ENCODE measurements at places on chromosomes 7 and 10.

DNA sequence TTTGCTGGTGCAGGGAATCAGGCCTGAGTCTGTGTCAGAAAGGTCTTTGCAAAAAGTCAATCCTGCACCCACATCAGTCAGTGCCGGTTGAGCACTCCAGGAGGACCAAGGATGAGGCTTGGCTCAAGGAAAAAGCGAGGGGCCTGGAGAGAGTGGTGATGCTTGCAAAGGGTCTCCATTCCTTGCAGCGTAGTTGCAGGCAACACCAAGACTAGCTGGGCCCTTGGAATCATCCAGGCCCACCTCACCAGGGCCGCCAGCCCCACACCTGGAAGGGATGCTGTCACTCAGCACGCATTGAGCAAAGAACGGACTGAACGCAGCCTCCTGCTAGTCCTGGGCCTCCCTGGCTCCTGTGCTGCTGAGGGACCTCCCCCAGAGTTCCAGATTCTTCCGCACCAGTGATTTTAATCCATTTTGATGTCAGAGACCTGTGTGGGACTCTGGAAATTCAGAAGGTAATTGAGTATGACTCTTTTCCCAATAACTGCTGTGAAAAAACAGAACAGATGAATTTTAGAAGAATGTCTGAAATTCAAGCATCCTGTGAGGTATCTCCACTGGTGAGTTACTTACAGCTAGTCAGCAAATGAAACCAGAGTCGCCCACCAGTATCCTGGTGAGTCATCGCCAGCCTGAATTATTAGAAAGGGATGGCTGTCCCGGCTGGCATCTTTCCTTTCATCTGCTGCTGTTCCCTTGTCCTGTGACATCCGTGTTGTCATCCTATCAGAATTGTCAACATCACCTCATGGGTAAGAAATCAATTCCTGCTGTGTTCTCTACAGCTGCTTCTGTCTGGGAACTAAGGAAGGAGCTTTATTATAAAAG, 150.8 kb upstream of the NPS start:
- DNase-seq = no peak

GRCh38 chr10:72812753-72813430, 80.6 kb upstream of the OIT3 start:
- no peak for DNase-seq

- DNase-seq = no peak
These were observed 170.8 kb downstream of the BBS9 start for GRCh38 chr7:33300131-33300530.

- no peak for DNase-seq
These were observed 3.2 kb upstream of the VSIR start for GRCh38 chr10:71776481-71776925.

DNA sequence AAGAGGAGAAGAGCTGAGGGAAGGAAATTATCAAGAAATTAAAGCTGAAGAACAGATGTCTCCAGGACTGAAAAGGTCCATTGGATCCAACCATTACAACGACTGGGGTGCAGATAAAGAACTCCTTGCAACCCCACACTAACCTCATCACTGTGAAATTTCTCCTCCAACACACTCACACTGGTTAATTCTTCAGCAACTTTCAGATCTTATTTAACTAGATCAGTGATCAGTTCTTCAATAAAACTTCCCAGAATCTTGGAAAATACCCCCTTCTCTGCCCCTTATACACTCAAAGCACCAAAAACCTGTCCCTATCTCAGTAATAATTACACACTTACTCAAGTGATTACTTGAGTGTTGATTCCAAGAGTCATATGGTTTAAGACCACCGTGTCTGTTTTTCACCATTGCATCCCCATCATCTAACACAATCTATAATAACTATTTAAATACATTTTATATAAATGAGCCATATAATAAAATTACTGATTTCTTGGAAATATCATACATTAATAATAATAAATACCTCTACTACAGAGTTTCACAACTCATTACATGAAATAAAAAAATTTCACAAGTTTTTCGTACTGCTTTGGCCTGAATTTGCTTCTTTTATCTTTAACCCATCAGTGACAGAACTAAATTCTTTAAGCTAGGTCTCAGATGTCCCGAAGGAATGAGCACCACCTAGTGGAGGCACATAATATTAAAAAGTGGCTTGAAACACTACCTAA, 123.7 kb downstream of the MPP7 start:
- no peak for DNase-seq

DNA sequence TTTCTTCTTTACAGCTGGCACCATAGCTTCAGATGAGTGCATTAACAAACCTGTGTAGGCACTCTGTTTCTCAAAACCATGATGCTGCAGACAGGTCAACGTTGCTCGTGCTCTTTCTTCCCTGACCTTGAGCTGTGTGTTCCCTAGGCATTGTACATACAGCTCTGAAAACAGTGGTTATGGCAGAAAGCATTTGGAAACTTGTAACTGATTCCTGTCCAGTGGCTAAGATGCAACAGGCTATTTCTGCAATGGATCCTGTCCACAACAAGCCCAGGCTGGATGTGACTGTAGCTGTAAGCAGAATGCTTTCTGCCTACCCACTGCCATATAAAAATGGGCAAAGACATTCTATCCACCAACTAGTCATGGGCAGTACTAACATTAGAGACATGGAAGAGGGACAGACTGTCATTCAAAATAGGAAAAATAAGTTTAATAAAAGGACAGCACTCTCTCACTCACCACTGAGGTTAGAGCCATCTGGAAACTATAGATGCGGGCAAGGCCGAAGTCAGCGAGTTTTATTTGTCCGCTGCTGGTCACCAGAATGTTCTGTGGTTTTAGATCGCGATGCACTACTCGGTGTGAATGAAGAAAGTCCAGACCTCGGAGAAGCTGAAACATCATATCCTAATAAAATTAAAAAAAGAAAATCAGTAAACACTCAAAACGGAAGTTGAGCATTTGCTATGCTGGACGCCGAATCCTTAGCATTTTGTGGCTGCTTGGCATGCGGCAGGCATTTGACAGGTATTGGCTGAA, 111.0 kb downstream of the CDK6 start:
- no peak for DNase-seq

- DNase-seq = no peak
These were observed 90.8 kb upstream of the EEPD1 start for GRCh38 chr7:36062154-36062815.

DNA sequence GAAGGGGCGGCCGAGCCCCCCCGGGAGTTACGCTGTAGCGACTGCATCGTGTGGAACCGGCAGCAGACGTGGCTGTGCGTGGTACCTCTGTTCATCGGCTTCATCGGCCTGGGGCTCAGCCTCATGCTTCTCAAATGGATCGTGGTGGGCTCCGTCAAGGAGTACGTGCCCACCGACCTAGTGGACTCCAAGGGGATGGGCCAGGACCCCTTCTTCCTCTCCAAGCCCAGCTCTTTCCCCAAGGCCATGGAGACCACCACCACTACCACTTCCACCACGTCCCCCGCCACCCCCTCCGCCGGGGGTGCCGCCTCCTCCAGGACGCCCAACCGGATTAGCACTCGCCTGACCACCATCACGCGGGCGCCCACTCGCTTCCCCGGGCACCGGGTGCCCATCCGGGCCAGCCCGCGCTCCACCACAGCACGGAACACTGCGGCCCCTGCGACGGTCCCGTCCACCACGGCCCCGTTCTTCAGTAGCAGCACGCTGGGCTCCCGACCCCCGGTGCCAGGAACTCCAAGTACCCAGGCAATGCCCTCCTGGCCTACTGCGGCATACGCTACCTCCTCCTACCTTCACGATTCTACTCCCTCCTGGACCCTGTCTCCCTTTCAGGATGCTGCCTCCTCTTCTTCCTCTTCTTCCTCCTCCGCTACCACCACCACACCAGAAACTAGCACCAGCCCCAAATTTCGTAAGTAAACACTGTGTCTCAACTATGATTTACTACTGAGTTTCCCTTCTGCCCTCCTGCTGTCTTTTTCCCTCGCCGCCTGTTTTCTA, 666 bp downstream of the NRG3 start:
- DNase-seq = no peak

DNA sequence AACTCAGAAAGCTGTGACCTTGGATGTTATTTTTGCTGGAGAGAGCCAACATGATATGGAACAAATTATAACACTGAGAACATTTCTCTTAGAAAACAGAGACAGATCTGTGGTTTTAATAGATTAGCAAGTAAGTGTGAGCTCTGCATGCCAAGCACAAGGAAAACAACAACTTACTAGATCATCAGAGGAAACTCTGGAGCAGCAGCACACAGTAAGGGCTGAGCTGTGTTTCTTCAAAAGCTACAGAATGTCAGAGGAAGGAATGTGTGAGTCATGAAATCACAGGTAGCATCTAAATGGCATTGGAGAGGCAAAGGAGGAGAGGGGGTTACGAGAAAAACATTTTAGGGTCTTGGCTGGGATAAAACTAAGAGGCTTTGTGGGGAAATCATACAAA, 283.4 kb upstream of the FZD8 start:
- DNase-seq = no peak

DNA sequence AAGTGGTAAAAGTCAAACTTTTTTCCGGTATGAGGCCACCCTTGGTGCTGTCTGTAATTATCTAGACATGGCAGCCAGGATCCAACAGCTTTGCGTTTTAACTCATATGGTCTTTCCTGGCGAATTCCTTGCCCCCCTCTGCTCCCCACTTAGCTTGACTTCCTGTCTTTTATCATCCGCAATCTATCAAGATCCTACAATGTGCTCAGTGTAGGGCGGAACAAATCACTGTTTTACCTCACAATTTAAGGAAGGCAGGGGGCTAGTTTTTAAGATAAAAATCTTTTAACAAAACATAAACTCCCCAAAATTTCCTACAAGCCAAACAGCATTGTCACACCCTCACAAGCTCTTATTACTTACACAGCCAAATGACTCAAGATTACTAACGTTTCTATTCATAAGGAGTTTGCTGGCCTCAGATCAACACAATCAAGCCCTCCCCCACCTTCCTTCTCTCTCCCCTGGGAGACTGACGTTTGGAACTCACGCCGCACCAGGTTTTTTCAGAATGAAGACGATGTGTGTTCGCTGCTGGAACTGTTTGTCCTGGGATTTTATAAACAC, 1.3 kb upstream of the CDK14 start:
- DNase-seq = no peak

GRCh38 chr10:13338390-13339110, 9.5 kb downstream of the SEPHS1 start:
- no peak for DNase-seq

- DNase-seq = no peak
These were observed 30.0 kb upstream of the SAMD9L start for GRCh38 chr7:93178213-93178612.

- no peak for DNase-seq
These were observed 83.5 kb upstream of the PRKG1 start for GRCh38 chr10:50990568-50991455.

GRCh38 chr7:55086413-55087201, 67.8 kb downstream of the EGFR start:
- DNase-seq = no peak

GRCh38 chr10:10642751-10643150, 374.9 kb upstream of the CELF2 start:
- DNase-seq = no peak
